ENCODE measurements at places on chromosomes 7 and 10.

GRCh38 chr10:75803816-75804552, 372.6 kb downstream of the LRMDA start:
- DNase-seq, result no peak

- no peak for DNase-seq
Measured at GRCh38 chr7:48299580-48300169, 128.4 kb downstream of the ABCA13 start.

GRCh38 chr7:72020311-72020710, 391.8 kb downstream of the CALN1 start:
- DNase-seq, result no peak

GRCh38 chr7:6648815-6649104, 11.6 kb downstream of the ZNF316 start:
- DNase-seq, result no peak

- DNase-seq, result no peak
Measured at GRCh38 chr7:781186-781849, 51.0 kb upstream of the SUN1 start.

GRCh38 chr7:25664593-25664992, 436.3 kb upstream of the NPVF start:
- no peak for DNase-seq

- no peak for DNase-seq
Measured at GRCh38 chr10:29472301-29473086, 162.3 kb downstream of the SVIL start.

GRCh38 chr10:88110822-88111221, 247.4 kb downstream of the PTEN start:
- no peak for DNase-seq

DNA sequence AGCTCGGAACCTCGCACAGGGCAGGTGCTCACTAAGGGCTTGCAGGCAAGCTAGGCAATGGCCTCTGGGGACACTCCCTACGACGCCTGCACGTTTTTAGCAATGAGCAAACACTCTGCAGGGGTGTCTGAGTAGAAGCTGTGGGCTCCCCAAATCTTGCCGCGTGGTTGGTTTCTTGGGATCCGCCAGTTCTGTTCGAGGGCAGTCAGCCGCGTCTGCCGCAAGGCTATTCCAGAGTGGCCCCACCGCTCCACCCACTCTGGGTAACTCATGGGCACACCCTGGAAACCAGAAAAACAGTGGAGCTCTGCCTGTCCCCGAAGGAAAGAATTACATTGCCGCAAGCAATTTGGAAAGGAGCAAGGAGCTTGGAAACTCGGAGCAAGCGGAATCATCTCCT, 189.3 kb upstream of the LYZL2 start:
- DNase-seq, result no peak

GRCh38 chr7:135538376-135538775, 19.3 kb upstream of the NUP205 start:
- DNase-seq, result no peak

Data from stimulated activated CD8-positive, alpha-beta memory T cell treated with anti-CD3 and anti-CD28 coated beads, Interleukin-7, amount 100 ng/mL, for 1 hour (primary cell).